Activated CD8-positive, alpha-beta memory T cell treated with anti-CD3 and anti-CD28 coated beads for 4 hours (primary cell): ENCODE measurements at places on chromosomes 1 and 21.

DNA sequence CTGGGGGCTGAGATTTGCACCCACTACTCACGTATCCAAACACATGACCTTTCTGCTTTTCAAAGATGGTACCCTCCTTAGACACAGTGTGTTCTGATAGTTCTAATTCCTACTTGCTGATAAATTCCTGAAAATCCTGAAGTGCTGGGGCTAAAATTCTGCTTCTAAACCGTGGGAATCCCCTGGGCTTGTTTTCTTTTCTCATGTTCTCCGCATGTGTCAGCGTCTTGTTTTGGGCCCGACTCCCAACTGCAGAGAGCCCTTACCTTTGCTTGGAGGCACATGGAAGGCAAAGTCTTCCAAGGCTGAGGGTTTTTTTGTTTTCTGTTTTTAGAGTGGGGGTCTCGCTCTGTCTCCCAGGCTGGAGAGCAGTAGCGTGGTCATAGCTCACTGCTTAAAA is 27.2 kb downstream of the PSMG1 start:
- no peak for DNase-seq

DNA sequence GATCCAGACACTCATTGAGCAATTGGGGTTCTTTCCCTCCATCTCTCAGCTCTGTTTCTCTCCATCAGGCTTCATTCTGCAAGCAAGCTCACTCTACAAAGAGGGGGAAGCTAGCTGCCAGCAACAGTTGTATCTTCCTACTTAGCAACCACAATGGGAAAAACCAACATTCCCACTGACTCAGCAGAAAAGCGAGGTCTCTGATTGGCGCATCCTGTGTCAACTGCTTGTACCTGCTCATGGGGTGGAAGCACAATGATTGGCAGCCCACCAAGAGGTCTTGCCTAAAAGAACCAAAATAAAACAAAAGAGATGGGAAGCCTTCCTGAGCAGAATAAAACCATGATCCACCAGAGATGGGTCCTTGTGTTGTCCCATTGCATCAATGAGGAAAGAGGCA is 4.0 kb upstream of the CDA start:
- DNase-seq: no peak

DNA sequence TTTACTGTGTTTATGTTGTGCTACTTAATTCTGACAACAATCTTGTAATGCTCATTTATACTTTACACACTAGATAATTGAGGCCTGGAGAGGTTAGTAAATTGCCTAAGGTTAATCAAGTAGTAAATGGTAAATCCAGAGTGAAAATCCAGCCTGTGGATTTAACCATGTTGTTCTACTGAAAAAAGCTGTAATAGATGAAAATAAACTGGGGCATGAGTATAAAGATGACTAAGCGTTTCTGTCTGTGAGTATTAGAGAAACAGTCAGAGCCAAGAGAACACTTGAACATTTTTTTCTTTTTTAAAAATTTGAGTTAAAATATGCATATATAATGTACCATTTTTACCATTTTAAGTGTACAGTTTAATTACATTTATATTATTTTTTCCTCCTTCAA is 47.9 kb upstream of the LEPR start:
- DNase-seq: no peak

GRCh38 chr1:111515291-111516004 is 12.0 kb upstream of the ADORA3 start:
- DNase-seq: no peak

- no peak for DNase-seq
These were observed 1.5 kb downstream of the RO60 start for GRCh38 chr1:193060938-193061337.

DNA sequence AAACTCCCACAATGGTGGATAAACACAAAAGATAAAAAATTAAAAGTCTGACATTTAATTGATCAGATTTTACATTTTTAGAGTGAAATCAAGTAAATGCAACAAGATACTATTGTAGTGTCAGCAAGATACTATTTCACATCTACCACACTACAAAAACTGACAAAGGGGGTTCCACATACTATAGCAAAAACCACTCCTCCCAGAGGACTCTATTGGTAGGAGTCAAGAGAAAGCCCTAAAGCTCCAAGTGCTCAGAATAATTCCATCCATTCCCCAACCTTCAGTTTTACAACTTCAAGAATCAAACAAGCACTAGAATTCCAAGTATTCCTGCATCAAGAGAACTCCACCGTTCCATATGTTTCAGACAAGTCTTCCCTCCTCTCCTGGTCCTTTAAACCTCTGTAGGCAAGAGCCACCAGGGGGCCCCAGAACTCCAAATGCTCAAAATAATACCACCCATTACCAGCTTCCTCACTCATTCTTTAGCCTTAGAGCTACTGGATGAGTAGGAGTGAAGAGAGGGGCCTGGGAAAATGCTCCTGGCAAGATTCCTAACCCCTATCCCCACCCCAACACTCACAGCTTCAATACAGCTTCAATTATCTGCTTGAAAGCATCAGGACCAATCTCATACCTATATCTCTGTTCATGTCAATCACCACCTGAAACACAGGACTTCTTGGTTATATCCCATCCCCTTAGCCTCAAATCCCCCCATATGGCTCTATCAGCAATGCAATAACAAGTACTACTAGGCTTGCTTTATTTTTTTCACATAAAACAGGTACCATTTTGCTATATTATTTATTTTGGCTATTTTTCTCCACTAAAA is 9.9 kb downstream of the TOR1AIP2 start:
- no peak for DNase-seq

- no peak for DNase-seq
These were observed 30.9 kb upstream of the PLXNA2 start for GRCh38 chr1:208275083-208275482.

- no peak for DNase-seq
These were observed 29.4 kb downstream of the DYRK1A start for GRCh38 chr21:37395961-37396360.

DNA sequence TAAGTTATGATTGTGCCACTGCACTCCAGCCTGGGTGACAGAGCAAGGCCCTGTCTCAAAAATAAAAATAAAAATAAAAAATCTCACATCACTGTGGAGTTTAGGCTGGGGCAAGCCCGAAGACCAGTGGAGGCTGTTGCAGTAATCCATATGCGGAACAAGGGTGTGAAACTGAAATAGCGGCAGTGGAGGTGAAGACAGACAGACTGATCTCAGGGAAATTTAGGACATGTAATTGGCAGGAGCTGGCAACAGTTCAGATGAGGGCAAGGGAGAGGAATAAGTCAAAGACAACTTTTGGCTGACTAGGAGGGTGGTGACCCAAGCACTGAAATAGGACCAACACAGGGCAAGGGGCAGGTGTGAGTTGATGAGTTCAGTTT is 8.4 kb downstream of the ARMH1 start:
- no peak for DNase-seq

- no peak for DNase-seq
These were observed 51.9 kb downstream of the SPSB1 start for GRCh38 chr1:9344426-9345200.

GRCh38 chr1:115430441-115431158 is 92.6 kb upstream of the NGF start:
- no peak for DNase-seq

DNA sequence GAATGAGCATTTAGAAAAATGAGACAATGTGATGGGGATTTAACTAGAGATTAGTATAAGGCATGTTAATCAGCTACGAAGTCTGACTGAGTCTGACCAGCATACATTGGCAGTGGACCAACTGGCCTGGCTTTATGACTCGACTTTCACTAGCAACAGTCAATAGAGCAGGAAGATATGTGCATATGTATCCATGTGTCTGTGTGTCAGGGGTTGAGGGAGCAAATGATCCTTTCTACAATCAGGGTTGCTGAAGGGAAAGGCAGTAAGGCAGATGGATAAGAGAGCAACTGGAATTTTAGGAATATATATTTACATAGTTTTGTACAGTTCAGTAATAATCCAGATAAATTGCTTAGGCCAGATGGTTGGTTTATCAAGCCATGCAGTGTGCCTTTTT is 645.6 kb downstream of the PLA2G4A start:
- no peak for DNase-seq

DNA sequence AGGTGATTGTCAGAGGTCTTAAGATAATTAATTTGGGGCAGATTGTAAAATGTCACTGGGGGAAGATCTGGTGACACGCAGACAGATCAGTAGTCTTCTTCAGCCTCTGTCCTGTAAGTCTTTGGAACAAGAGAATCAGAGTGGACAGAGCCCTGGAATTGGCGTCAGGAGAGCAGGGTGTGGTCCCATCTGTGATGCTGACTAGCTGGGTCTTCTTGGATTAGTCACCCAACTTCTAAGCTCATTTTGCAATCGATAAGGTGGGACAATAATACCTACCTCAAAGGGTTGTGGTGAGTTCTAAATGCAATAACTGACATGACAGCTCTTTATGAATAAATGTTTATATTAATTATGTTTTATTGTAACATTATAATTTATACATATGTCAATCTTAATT is 4.8 kb downstream of the FASLG start:
- no peak for DNase-seq

DNA sequence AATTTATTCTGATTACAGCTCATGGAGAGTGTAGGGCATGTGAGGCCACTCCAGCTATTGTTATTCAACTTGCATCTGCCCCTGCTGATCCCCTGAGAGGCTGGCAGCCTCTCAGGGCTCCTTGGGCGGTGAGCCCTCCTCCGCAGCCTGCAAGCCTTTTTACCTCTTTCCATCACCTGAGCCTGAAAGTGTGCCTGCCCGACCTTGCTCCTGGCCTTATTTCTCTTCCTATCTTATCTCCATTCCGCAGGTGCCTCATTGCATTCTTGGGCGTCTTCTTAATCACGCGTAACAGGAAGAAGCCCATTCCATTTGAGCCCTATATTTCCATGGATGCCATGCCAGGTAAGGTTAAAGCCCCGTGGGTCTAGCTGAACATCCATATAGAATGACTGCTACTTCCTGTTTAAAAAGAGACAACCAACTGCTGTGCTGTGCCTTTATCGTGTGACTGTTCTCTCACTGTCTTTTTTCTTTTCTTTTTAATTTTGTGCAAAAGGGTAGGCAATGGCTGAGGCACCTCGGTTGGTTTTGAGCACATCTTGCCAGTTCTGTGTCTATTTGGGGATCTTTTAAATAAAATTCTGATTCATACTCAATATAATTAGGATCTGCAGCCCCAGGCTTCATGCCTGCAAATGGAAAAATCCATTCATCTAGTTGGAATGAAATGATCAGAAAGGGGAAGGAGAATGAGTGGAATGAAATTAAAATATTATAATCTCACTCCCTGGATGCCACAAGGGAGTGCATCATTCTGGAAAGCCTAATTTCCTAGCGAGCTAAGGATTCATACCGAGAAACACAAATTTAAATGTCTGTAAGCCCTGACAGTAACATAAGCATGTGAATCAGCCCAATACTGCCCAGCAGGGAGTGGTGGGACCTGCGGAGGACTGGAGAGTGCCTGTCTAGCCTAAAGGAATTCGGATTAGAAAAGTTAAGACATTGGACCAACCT is 38.6 kb upstream of the RCAN3 start:
- no peak for DNase-seq

GRCh38 chr1:204435381-204435831 is 23.8 kb upstream of the PPP1R15B start:
- no peak for DNase-seq

DNA sequence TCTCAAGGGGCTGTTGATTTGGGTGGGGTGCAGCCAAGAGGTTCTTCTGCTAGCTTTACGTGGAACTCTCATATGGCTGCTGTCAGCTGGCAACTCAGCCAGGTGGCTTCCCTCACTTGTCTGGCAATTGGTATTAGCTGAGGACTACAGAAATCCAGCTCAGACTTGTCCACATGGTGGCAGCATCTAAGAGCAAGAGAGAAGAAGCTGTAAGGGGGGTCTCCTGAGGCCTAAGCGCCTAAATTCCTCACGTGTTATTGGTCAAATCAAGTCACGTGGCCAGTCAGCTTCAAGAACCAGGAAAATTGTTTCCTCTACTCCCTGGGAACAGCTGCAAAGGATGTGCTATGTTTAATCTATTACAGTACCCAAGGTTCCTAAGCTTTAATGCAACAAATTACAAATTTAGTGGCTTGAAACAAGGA is 4.2 kb upstream of the DYRK3 start:
- DNase-seq: no peak

DNA sequence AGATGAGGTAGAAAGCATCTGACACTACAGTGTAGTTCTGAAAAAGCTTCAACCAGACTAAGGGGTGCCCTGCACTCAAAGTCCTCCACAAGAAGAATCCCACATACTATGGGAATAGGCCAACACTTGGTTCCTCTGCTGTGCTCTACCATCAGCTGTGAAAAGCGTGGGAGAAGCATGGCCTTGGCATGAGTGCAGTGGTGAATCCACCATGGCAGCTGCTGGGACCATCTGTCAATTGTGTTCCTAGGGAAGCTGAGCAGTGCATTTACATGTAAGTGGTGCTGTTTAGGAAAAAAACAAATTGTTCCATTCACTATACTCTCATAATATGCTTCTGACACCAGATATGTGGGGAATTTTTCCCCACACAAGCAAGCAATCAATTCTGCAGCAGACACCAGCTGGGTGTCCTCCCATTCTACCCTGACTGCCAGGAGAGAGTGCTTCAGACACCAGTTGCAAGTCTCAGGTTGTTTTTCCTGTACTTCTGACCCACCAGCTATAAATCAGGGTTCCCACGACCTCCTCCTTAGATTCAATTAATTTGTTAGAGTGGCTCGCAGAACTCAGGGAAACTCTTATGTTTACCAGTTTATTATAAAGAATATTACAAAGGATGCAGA is 230.8 kb upstream of the CHRM3 start:
- no peak for DNase-seq

DNA sequence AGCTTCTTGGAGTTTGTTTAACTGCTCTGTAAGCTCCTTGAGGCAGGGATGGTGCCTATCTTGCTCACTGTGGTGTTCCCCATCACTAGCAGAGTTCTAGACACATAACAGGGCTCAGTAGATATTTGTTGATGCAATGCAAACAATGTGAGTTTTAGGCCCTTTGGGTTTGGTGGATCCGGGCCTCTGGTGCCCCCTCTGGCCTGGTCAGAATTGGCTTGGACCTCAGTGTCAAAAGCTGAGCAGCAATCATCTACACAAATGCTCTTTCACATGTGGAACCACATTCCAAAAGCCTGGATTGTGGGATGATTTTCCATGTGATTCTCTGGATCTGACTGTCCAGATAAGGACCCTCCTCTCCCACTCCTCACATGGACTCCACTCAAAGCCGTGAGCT is 53.4 kb upstream of the BCAR3 start:
- no peak for DNase-seq

- DNase-seq: no peak
These were observed 542 bp downstream of the GAS5 start for GRCh38 chr1:173867141-173867752.

- DNase-seq: no peak
These were observed 33.9 kb upstream of the LGALS8 start for GRCh38 chr1:236489710-236490377.

DNA sequence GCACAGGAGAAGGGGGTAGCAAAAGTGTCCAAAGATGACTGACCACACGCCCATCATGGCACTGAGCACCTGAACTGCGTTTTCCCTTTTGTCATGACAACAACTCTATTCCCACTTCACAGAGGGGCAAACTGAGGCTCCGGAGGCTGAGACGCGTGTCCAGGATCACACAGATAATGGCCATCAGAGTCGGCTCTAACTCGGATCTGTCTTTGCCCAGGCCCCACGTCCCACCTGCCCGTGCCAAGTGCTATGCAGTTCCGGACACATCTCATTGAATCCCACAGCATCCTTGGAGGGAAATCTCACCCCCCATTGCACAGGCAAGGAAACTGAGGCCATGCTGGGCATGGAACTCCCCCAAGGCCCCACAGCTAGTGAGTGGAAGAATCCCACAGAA is 62.1 kb downstream of the MATN1 start:
- DNase-seq: no peak

GRCh38 chr1:66767626-66768025 is 15.4 kb downstream of the DYNLT5 start:
- DNase-seq: no peak
